NCI-H2171 treated with DMSO at 0.1 percent for 48 hours (cell line): ENCODE measurements at places on chromosomes 3 and 15.

- no peak for DNase-seq
These were observed 1.5 kb downstream of the ABCC5 start for GRCh38 chr3:184016169-184016570.

- no peak for DNase-seq
These were observed 2.1 kb downstream of the CD47 start for GRCh38 chr3:108088697-108089096.

GRCh38 chr15:68656438-68656739 is 77.6 kb downstream of the CORO2B start:
- no peak for DNase-seq

GRCh38 chr3:62559831-62560445 is 186.6 kb upstream of the FEZF2 start:
- peak; percentile 51 for DNase-seq

DNA sequence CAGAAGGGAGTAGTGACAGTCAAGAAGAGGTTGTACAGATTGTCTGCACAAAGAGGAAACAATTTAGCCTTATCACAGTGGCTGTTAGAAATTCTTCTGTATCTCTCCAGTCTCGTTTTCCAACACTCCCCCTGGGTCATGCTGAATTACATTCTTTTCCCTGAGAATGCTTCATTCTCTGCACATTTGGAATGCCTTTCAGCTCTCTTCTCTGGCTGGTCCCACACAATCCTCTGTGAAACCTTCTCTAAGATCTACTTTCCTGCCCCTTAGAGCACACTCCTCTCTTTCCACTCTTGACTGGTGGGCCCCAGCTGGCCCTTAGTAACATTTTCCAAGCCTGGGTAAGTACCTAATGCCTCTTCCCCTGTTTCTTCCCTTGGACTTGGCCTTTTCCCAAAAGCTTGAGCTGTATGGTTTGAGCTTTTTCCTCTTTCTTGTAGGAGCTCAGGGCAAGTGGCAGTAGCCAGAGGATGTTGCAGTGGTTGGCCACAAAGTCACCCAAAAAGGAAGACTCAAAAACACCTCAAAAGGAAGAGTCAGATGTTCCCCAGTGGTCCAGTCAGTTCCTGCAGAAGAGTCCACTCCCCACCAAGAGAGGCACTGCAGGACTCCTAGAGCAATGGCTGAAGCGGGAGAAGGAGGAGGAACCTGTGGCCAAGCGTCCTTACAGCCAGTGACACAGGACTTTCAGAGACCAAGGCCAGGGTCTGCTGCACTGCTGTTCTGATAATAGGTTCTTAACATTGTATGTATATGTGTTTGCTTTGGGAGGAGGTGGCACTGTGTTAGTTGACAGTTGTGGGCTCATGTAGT is 25.7 kb downstream of the HMCES start:
- DNase-seq, result no peak

DNA sequence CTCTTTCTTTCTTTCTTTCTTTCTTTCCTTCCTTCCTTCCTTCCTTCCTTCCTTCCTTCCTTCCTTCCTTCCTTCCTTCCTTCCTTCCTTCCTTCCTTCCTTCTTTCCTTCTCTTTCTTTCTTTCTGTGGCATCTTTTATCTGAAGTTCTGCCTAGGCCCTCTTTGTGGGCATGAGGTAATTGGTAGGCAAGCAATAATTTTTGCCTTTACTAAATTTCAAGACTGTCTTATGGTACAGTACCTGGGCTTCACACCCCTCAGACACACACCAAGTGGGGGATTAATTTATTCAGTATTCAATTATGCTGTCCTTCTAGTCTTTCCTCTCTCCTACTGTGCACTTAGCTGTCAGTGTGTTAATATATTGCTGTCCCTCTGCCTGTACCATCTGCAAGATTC is 155.5 kb downstream of the OXSM start:
- DNase-seq, result no peak

DNA sequence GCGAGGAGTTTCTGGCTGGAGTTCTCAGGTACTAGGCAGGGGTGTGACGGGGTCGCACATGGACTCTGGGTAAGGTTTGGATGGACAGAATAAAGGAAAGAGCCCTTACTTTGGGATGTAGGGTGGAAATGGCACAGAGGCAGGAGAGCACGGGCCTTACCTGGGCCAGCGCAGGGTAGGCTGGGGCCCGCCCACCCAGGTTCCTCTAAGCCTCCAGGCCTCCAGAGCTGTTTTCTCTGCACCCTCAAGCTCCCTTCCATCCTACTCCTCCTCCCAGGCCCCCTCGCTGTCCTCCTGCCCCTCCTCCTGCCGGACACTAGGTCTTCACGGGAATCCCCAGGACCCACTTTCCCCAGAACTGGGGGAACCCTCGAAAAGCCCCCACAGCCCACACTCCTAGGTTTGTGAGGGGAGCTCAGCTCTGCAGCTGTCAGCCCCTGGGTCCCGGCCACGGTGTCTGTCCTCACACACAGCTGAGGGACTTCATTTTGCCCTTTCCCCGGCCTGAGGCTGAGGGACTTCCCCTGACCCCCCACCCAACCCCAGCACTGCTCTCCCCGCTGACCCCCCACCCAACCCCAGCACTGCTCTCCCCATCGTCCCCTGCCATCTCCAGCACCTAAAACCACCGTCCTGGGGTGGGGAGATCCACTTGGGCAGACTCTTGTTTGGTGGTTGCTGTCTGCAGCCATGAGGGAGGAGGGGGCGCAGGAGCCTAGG is 53.0 kb upstream of the PCSK6 start:
- DNase-seq, result no peak

DNA sequence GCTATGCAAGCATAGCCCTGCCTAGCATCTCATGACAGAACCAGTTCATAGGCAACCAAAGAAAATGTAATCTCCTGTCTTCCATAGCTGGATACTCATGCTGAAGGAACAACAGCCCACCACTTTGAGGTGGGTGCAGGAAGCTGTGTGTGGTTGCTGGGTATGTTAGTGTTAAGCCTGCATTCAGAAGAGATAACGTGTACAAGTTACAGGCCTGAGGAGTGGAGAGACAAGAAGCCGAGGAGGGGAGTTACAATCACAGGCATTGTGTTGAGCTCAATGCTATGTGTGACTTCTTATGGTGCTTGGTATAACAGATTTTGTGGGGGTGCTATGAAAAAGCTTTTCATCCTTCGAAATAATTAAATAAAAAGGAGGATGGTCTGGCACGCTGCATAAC is 42.8 kb upstream of the SECISBP2L start:
- DNase-seq, result no peak

- no peak for DNase-seq
These were observed 7.0 kb upstream of the TMEM62 start for GRCh38 chr15:43126356-43126755.

DNA sequence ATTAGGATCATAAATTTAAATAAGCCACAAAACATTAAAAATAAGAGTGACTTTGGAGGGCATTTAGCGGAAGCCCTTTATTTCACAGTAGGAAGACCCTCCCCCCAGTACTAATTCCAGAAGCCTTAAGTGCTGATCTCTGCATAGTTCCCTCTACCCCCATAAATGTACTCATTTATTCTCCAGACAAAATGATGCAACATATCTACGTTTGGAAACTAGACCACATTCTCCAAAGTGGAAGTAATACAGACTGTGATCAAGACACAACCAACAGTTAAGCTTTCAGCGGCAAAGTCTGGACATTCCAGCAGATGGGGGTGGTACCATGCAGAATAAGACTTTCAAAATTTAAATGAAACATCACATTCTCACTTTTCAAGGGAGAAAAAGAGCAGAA is 44.8 kb upstream of the RPS17 start:
- no peak for DNase-seq

GRCh38 chr15:56939257-56939656 is 20.8 kb downstream of the TCF12 start:
- no peak for DNase-seq

- peak; percentile 59 for DNase-seq
These were observed 991 bp downstream of the SOX2 start for GRCh38 chr3:181712553-181713279.

DNA sequence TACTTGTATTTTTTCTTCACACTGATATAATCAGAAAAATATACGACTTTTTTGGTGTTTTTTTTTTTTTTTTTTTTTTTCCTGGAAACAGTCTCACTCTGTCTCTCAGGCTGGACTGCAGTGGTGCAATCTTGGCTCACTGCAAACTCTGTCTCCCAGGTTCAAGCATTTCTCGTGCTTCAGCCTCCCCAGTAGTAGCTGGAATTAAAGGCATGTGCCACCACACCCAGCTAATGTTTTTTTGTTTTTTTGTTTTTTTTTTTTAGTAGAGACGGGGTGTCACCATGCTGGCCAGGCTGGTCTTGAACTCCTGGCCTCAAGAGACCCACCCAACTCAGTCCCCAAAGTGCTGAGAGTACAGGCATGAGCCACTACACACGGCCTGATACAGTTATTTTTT is 20.8 kb upstream of the DNAAF4 start:
- DNase-seq, result no peak

- no peak for DNase-seq
These were observed 56.4 kb downstream of the ZBTB20 start for GRCh38 chr3:115090712-115091111.

- DNase-seq, result no peak
These were observed 127.9 kb upstream of the FEZF2 start for GRCh38 chr3:62501289-62501668.

DNA sequence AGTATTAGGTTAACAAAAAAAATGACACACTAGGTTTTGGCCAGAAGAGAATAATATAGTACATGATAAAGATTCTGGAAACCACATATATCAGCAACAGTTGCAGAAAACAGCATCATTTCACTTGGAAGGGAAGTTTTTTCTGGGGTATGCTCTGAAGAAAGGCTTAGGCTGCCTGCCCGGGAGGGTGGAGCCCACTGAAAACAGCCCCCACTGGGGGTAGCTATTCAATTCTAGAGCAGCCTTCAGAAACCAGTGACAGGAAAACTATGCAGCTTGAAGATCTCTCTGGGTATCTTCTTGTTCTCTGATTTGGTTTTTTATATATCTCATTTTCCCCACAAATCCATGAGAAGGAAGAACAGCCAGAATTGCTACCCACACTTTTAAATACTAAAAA is 43.2 kb downstream of the ZMAT3 start:
- no peak for DNase-seq

DNA sequence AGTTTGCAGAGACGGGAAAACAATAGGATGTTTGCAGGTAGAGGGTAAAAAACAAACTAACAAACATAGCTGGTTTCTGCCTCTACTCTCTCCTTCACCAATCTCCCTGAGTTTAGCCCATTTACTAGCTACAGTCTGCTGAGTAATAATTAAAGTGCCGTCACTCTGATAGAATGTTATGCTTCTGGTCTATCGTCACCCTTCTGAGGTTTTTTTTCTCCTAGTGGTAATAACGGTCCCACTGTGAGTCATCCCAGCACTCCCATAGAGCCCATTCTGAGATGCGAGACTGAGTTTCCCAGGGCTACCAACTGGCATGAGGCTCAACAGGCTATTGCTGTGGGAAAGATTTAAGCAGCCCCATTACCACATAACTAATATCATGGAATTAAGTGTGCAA is 56.4 kb downstream of the PLAAT1 start:
- no peak for DNase-seq

DNA sequence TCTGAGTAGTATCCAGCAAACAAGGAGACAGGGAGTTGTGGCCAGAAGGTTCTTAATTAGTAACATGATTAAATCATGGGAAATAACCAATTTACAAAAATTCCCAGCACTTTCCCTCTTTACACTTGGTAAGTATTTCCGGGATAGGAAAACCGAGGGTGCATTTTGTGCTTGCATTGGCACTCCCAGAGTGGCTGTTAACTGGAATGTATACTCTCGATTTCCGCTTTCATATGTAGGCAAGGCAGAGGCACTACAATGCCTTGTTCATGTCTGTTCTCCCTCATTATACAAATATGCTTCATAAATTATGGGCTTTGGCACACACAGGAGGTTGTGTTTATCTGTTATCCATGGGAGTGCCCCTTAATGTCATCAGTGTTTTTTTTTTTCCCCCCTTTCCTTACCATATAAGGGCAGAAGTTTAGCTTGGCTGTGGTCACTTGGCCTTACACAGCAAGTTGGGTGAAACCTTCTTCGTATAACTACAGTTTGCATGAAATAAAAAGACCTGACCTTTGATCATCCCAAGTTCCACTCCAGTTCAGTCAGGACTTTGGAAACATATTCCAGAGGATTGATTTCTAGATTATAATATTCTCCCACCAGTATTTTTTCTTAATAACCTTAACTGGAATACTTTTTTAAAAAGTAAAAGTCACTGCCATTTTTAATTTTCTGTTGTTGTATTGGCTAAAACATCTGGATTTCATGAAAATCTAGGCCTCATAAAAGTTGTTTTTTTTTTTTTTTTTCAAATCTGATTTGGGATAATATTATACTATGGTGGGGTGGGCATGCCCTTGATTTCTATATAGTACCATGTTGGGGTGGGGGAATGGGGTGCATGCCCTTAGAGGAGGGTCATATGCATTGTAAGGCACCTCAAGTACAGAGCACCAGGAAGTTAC is 8.9 kb downstream of the TPM1 start:
- DNase-seq, result peak; percentile 28

DNA sequence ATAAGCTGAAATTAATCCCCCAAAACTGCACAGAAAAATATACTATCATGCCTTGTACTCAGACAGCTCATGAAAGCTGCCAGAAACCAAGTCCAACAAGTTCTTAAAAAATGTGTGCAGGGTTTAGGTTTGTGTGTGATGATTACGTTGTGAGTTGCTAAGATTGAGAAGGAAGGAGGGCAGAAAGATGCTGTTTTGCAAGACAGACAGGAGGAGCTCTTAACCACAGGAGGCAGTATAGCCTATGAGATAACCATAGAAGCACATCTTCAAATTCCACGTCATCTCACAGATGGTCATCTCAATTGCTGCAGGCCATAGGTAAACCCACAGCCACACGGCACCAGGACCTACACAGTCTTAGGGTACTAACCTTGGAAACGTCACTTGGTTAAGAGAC is 191.9 kb downstream of the STT3B start:
- no peak for DNase-seq
